ENCODE measurements at places on chromosomes 13 and 19.

- DNase-seq = no peak
These were observed 6.6 kb downstream of the SSBP4 start for GRCh38 chr19:18425515-18426415.

DNA sequence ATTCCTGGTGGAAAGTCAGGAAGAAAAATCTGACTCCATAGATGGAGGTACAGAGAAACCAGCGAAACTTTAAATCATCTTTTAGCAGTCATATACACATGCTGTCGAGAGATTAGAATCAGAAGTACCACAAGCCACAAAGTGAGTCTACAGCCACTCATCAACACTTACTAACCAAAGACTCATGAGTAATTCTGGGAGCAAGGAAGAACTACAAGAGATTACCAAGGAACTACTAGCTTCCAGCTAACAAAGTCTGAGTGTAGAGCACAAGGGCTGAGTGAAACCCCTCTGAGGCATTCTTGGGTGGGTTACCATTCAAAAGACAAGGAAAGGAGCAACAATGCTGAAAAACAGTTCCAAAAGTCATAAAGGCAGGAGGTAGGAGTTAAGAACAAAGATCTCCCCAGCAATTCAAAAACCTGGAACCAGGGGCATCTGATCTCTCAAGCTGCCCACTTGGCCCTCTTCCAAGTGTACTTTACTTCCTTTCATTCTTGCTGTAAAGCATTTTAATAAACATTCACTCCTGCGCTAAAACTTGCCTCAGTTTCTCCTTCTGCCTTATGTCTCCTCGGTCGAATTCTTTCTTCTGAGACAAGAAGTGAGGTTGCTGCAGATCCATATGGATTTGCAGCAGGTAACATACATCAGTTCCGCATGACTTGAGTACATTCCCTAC is 13.0 kb downstream of the RBM26 start:
- no peak for DNase-seq

GRCh38 chr13:85771856-85772255 is 27.4 kb downstream of the SLITRK6 start:
- no peak for DNase-seq

GRCh38 chr19:49512970-49513745 is 697 bp downstream of the FCGRT start:
- DNase-seq = peak; percentile 30

- no peak for DNase-seq
These were observed 4.5 kb downstream of the SAE1 start for GRCh38 chr19:47135156-47135555.

DNA sequence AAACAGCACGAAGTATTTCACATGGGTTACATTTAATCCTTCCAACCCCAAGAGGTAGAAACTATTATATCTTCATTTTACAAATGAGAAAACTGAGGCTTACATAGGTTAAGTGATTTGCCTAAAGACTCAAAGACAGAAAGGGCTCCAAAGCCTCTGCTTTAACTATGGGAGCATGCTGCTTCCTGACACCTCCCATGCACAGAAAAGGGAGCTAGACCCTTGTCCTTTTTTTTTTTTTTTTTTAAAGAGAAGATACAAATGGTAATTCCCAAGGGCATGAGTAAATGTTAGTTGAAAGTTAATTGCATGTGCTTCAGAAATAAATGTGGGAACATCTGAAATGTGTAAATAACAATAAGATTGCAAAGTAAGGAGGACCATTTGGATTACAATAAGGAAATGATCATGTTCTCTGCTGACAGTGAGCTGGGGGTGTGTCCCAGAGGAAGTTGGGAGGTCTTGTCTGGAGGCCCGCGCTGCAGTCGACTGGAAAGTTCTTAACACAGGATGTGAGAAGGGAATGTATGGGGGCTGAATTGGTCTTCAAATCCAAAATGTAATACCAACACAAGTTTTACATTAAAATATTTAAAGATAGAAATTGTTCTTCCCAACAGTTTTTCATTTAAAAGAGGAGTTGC is 500.3 kb downstream of the KLF12 start:
- peak; percentile 11 for DNase-seq

- DNase-seq = no peak
These were observed 3.8 kb downstream of the GRIK5 start for GRCh38 chr19:42066075-42066754.

DNA sequence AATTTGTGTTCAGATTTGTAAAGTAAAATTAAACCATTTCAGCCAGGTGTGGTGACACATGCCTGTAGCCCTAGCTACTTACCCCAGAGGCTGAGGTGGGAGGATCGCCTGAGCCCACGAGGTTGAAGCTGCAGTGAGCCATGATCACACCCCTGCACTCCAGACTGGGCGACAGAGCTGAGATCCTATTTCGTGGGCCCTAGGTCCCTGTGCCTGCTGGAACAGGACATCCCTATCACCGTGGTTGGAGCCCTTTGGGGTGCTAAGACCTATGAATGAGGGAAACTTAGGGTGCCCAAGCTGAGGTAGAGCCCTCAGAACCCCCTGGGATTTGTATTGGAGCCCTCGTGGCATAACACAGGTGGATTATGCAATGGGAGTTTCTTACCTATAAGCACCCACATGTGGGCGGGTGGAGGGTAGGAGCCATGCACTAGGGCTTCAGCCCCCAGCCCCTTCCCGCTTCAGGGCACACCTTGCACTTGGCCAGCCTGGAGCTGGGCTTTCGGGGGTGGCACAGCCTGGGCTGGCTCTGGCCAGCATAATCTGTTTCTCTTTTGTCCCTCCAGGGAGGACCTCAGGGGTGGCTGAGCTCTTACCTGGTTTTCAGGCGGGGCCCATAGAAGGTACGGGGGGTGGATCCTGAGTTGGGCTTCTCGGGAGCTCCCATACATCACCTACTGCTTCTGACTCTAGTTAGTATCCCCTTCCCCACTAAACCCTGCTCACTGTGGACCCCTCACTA is 7.2 kb upstream of the USF2 start:
- DNase-seq = peak; percentile 7

- peak; percentile 94 for DNase-seq
These were observed at the start of gene FARSA for GRCh38 chr19:12933287-12934072. TSS of gene FARSA (minus strand) at chr19:12933711. CDS start at chr19:12933696, 15 bp downstream.

DNA sequence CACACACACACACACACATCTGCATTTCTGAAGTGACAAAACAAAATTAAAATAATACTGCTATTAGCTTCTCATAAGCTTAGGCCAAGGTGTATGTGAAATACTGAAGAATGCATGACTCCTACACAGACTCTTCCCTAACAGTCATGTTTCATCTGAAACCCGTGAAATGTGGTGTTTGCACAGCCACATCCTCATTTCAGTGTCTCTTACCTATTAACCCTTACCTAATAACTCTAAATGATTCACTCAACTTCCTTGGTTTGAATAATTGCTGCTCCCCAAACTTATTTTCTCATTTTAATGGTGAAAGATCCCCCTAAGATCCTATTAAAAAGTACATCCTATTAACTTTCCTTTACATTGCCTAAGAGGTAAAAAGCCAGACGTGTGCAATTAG is 117.6 kb downstream of the MIPEP start:
- no peak for DNase-seq

DNA sequence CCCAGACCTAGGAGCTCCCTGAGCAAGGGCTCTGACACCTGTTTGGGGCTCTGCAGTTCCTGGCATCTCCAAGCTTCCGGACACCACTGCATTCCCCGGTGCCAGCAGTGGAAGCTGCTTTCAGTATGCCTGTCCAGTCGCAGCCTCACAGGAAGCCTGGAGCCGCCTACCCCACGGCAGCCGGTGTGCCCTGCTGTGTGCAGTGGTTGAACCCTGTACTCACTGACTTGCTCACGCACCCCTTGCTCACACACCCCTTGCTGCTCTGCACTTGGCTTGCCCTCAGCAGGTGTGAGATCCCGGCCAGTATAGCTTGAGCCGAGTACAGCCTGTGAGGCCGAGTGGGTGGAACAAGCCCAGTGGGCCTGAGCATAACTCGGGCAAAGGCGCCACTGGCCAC is 70.3 kb downstream of the PIBF1 start:
- no peak for DNase-seq

DNA sequence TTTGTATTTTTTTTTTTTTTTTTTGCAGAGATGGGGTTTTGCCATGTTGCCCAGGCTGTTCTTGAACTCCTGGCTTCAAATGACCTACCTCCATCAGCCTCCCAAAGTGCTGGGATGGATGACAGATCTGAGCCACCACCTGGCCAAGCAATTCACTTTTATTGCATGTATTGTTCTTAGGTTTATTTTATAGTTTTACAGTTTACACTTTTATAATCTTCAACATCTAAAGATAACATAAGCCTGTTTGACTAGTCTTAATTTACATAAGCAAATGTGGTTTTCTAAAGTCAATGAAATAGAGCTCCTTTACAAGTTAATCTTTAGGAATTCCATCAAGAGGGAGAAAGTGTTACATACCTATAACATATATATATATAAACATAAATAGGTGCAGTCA is 9.5 kb upstream of the MPV17L2 start:
- no peak for DNase-seq

DNA sequence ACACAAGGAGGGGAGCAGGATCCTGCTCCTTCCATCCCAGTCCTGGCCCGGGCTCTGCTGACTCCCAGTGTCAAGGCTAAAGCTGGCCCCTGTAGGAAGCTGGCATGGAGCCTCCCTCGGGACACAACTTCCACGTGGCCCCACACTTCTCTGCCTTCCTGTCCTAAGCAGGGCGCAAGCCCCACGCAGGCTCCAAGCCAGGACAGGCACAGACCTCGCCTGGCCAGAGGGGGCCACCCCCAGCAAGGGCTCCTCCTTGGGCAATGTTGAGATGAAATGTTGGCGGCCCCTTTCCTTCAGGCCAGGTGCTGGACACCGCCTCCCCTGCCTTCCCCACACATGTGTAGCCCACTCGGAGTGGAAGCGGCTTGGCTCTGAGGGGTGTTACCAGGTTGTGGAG is 66.6 kb downstream of the COL4A1 start:
- no peak for DNase-seq

DNA sequence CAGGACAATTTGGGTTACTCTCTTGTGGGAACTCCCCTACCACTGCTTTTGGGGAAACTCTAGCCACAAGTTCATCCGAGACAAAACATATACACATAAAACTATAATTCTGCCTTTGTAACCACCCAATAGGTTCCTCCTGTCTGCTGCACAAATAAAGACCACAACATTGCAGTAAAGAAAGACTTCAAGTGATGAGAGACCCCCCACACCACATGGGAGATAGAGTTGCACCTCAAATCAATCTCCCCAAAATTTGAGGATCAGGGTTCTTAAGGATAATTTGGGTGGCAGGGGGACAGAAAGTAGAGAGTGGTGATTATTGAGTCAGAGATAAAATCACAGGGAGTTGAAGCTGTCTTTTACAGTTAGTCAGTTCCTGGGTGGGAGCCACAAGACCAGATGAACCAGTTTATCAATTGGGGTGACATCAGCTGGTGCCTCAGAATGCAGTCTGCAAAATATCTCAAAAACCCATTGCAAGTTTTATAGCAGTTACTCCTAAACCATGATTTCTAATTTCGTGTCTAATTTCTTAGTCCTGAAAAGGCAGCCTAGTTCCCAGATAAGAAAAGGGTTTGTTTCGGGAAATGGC is 1348.5 kb downstream of the PCDH9 start:
- DNase-seq = no peak

- no peak for DNase-seq
These were observed 9.1 kb upstream of the POP4 start for GRCh38 chr19:29596885-29597525.

- DNase-seq = no peak
These were observed 26.7 kb upstream of the FFAR2 start for GRCh38 chr19:35421362-35421761.

DNA sequence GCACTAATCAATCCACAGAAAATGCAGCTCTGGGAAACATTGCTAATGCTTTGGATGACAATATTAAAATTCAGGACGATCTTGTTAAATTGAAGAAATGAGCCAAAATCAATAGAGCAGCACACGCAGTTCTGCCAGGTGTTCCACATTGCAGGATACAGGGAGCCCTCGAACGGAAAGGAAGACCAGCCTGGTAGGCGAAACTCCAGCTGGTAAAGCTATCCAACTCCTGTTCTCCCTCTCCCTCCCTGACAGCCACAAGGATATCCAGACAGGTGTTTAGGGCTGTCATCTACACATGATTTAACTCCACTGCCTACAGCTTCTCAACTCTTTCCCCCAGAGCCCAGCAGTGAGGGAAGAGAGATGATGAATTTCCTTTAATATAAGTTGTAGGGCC is 67.7 kb downstream of the EPSTI1 start:
- DNase-seq = no peak

DNA sequence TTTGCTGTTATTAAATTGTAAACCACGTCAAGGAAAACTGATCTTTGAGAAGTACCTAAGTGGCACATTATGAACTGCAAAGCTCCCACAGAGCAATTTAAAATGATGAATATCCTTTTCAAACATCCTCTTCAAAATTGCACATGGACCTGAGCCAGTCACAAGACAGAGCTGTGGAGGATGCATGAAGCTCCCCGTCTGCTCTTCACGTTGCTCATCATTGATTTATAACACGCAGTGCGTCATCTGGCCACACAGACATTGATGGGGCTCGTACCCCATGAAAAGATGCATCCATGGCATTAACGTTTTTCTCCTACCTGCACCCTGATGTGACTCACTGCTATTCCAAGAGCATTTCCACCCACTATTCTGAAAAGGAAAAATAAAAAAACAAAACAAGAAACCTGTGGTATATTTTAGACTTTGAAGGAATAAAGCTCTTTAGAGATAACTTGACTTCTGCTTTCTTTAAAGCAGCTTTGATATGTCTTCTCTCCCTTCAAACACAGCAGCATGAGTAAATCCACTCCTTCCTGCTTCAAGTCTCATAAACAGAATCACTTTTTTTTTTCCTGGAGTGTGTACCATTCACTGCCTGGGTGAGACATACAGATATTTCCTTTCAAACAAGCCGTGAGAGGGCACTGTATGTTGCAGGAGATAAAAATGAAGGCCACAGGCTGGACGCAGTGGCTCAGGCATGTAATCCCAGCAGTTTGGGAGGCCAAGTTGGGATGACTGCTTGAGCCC is 7.2 kb upstream of the SERTM1 start:
- no peak for DNase-seq

DNA sequence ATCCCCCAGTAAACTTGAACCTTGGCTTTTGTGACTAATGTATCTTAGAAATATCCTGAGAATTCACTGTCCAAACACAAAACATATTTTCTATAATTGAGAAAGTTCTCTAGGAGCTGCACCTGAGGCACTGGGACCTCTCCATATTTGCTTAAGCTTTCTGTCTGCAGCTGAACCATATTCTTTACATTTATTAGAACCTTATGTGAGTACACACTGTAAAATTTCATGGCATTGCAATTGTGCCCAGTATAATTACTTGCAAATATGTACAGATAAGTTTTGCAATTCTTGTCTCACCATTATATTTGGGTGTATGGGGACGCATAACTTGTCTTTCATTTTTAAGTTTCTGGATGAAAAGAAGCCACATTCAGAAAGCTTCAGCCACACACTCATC is 280.7 kb upstream of the KLHL1 start:
- no peak for DNase-seq

Measured in HAP-1 (cell line).